Stimulated activated CD4-positive, alpha-beta T cell treated with anti-CD3 and anti-CD28 coated beads, Interleukin-4, amount 100 ng/mL, for 4 hours (primary cell): ENCODE measurements at places on chromosomes 7 and 10.

GRCh38 chr7:28112883-28113540 is 67.6 kb downstream of the JAZF1 start:
- no peak for DNase-seq

DNA sequence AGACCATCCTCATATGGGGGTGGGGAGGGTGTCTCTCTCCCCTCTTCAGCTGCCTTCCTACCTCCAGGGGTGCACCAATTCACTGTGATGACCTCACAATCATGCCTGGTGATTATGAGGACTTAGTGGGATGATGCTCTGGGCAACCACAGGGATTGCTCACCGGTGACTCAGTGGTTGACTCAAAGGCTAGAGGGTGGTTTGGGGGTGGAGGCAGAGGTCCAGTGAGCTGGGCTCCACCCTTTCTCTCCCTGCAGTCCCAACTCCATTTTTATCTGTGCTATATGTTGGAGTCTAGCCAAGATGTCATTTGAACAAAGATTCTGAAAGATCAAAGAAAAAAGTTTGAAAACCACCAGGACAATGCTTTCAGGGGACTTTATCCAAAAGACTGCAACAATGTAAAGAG is 286.9 kb downstream of the KCNMA1 start:
- DNase-seq: no peak

DNA sequence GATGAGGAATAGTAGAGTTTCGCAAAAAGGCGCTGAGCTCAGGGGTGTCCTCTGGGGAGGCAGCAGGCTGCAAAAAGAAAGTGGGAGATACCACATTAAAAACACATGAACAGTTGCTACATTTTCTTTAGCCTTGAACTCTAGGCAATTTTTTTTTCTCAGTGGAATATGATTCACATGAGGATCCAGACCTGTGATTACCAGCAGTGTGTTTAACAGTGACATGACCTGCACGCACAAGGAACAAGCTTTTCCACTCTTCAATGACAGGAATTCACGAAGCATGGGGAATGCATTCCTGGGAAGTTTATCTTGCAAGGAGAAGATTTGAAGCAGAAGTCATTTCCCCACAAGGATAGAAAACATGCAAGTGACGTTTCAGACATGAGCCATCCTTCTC is 161.6 kb downstream of the ITGA8 start:
- DNase-seq: no peak

GRCh38 chr7:23680414-23681405 is 711 bp downstream of the FAM221A start:
- peak; percentile 21 for DNase-seq

DNA sequence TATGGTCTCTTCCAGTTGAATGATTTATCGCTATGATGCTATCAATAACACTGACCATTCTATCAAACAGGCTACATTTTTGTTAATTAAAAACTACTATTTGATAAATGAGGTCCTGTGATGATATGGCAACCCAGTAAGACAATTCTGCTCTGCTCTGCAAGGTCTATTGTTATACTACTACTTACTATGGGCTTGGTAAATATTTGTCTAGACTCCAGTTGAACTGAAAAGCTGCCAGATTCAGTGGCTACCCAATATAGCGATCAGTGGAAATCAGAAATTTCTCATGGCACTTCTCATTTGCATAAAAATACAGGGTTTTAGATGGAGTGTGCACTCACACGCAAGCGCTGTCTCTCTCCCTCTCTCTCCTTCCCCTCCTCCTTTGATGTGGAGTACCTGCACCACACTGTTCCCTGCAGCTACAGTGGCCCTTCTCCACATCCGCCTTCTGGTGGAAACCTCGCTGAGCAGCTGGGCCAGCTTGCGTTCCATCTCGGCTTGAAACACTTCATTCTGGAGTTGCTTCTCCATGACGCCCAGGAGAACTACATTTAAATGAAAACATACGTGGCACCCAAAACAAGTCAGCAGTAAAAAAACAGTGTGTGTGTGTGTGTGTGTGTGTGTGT is 77.9 kb downstream of the KIAA1549 start:
- peak; percentile 25 for DNase-seq

DNA sequence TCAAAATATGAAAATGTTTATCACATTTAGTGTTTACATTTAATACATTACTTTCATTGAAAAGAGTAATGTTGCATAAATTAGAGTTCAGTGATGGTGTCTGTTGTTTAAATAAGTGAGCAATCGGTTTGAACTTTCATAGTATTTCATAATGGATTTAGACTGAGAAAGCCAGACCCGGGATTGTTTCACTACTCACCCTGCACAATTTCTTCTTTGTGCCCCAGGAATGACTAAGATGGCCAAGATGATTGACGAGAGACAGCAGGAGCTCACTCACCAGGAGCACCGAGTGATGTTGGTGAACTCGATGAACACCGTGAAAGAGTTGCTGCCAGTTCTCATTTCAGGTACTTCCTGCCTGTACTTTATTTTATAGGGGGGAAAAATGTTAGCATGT is 74.6 kb downstream of the VCL start:
- DNase-seq: no peak

- DNase-seq: no peak
Observed at GRCh38 chr10:127974911-127975310, 68.0 kb downstream of the PTPRE start.

DNA sequence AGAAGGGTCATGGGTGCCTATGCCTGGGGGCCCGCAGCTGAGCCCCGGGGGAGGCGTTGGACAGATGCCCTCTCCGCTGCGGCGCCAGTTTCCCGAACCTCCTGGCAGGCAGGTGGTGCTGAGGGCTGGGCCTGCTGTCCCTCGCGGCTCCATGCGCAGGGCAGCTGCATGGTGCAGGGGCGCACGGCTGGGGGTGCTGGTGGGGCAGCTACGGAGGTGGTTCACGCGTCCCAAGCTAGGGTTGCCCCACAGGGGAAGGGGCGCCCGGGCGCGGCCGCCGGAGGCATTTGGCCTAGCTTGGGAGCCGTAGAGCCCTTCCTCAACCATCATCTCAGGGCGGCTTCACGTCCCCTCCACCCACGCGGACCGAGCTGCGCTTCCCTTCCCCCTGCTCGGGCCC is 146.0 kb downstream of the CCDC201 start:
- DNase-seq: no peak

GRCh38 chr10:20954519-20954918 is 57.4 kb upstream of the NEBL start:
- no peak for DNase-seq

DNA sequence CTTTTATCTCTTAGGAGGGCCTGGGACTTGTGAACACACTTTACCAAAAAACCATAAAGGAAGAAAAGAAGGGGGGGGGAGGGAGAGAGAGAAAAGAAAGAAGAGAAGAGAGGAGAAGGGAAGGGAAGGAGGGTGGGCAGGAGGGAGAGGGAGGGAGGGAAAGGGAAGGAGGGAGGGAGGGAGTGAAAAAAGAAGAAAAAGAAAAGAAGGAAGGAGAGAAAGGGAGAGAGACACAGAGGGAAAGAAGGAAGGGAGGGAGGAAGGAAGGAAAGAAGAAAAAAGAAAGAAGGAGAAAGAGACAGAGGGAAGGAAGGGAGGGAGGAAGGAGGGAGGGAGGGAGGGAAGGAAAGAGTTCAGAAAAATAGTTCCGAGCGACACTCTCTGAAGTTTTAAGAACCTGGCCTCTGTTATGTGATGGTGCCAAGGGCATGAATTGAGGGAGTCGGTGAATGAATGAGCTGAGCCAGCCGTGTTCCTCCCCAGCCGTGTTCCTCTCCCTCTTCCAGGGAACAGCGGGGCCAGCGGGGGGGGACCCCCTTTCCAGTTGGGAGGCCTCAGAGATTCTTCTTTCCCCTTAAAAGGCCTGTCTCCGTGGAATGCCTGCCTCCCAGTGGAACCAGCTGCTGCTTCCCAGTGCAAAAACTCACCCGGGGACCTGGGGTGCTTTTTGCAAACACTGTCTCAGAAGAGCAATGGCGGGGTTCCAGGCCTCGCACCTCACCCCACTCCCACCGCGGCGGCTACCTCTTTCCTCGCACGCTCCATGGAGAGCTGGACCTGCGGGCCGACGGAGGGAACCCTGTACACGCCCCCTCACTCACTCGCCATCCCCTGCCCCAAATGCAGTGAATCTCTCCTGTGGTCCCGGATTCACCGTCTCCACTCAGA is 84.1 kb downstream of the FOXL3 start:
- no peak for DNase-seq

GRCh38 chr7:94874036-94874785 is 33.2 kb upstream of the PPP1R9A start:
- DNase-seq: no peak

DNA sequence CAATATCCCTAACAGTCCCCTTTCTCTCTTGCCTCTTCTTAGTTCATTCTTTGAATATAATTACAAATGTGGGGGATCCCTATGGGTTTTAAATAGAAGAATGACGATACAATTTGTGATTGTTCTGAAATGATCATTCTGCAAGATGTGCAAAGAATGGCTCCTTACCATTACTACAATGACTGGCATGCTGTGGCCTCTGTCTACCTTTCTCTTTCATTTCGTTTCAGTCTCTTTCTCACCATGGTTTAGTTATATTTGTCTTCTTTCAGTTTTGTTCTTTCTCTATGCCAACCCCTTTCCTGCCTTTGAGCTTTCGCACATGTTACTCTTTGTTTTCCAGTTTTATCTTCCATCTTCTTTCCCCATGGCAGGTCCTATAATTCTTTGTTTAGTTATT is 176.5 kb downstream of the SUGCT start:
- no peak for DNase-seq

GRCh38 chr7:25303281-25304181 is 75.2 kb upstream of the NPVF start:
- DNase-seq: no peak

DNA sequence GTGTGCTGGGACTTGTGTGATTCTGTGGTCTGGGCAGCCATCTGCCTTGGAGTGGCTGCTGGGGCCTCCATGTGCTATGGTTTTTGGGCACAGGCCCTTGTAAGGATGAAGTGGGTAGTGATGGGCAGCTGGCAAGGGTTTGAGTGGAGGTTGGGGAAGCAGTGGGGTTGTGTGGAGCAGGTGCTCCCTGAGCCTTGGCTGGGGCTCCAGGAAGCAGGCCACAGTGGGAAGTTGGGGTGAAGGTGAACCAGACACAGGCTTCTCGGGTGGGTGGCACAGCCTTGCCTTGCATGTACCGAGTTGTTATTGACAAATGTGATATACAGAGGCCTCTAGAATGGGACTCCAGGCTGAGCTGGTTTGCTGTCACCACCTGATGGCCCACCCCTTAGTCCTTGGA is 82.3 kb downstream of the ADCY1 start:
- DNase-seq: no peak

DNA sequence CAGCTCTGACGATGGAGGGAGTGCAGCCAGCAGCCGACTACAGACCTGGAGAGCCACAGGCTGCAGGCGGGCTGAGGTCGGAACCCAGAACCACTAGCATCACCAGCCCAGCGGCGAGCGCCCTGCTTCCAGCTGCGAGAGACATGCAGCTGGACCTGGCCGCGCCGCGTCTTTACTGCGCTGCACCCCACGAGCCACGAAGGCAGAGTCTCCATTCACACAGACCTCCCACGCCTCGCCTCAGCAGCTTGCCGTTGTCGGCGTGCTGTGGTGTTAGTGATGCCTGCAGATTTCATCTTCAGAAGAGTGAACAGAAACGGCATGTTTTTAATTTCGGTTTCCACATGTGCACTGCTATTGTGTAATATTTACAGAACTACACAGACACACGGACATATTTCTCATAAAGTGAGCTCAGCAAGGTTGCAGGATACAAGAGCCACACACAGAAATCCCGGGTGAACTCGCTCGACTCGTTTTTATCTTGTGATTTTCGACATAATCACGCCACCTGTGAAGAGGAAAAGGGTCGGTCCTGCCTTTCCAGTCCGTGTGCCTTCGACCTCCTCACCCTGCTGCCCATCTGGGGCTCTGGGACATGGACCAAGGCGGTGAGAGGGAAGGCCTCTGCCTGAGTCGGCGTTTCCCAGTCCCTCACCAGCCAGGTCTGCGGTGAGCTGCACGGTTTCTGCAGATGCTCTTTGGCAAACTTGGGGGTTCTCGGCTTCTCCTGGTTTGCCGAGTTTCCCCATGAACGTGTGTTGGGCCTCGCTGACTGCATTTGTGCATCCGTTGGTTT is 252.2 kb downstream of the ELFN1 start:
- DNase-seq: peak; percentile 63

- DNase-seq: no peak
Observed at GRCh38 chr10:49294731-49295130, 4.2 kb upstream of the C10orf71 start.

GRCh38 chr7:30238721-30239441 is 45.5 kb upstream of the ZNRF2 start:
- no peak for DNase-seq

- no peak for DNase-seq
Observed at GRCh38 chr7:80766724-80767123, 128.3 kb downstream of the CD36 start.

DNA sequence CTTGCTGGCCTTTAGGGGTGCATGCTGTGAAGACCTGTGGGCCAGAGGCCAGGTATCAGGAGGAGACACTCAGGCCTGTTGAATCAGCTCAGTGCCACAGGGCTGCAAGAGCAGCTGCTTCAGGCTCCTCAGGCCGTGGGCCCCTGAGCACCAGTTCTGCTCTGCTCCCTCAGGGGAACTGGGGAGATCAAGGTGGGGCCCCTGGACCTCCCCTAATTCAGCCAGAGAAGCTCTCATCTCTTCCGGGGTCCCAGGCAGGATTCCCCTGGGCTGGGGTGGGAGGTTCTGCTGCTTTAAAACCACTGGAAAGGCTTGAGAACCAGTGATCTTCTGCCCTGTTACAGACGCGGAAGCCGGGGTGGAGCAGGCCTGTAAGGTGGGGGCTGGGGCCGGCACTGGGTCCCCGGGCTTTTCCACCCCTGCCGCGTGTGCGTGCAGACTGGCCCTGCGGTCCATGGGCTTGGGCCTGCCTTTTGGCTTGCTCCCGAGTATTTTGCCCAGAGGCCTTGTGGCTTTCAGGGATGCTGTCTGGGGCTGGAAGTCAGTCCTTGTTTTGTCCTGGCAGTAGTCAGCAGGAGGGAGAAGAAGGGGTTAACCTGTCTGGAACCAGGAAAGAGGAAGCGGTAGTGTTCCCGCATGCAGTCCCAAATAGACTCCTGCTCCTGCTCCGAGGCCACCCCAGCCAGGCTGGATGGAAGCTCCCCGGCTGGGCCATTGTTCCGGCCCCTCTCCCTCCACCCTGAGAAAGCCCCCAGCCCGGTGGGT is 74.3 kb downstream of the LHPP start:
- DNase-seq: no peak

DNA sequence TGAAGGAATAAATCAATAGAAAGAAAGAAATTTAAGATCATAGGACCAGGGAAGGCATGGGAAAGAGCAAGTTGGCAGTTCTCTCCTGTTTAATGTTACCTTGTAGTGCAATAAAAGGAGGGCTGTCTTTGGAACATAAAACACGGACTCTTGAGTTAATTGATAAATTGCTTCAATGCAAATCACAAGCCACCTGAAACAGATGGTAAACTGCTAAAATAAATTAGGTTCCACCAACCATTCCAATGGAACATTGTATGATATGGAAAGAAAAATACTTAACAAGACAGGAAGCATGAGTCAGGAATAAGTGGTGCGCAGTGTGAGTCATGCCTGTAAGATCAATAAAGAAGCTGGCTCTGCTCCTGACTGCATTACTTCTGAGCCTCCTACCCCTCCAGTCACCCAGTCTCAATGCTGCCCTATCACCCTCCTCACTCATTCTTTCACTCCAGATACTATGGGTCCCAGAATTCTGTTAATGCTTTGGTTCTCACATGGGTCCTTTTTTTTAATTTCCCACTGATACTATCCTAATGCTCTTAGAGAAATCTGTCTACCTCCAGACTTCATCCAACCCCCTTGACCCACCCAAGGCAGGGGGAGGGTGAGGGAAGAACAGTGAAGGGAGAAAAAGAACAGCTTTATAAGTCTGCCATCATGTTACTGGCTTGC is 78.9 kb downstream of the LRRC17 start:
- DNase-seq: no peak
